ENCODE measurements at places on chromosomes 7 and 10.

- no peak for DNase-seq
Measured at GRCh38 chr7:139860090-139860775, 31.2 kb downstream of the TBXAS1 start.

DNA sequence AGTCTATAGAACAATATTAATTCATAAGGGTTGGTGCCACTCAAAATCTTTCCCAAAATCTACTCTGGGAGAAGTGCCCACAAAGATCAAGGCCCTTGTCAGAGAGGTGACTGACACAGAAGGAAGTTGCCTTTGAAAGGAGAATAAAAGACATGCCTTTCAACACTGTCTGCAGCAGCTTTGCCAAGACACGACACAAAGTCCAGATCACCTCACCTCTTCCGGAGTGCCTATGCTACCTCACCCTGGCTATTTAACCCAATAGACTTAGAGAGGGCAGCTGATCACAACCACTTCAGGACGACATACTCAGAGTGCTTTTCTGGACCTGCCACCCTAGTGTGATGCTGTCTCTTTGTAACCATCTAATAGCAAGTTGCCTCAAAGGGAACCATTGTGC, 49.0 kb upstream of the YAE1 start:
- no peak for DNase-seq

DNA sequence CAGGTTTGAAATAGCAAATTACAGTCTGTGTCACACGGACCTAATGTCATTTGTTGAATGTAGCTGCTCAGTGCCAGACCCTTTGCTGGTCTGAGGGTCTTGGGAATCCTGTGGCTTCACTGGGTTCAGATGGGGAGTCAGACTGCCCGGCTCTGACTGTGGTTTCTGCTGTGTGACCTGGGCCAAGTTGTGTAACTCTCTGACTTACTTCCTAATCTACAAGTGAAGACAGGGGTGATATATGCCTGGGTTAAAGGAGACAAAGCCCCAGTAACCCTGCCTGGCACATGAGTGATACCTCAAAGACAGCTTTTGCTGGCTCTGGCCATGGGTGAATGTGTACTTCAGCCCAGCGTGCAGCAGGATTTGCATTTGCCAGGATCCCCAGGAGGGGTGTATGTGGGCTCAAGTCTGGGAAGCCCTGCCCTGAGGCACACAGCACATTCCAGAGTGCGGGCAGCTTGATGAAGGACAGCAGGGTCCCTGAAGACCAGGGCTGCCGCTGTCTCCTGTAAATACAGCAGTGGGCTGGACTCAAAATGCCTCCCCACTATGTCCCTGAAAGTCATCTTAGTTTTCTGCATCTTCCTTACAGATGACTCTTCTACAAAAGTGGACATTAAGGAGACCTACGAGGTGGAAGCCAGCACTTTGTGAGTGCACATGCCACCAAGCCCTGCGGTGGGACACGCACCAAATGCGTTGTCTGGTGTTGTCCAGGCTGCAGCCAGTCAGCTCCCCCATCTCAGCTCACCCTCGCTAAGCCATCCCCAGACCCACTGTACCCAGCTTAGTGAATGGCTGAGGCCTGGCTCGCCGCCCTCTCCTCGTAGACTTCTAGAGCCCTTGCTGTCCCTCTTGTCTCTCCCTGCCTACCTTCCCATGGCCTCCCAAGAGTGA, 16.4 kb downstream of the NACAD start:
- no peak for DNase-seq

DNA sequence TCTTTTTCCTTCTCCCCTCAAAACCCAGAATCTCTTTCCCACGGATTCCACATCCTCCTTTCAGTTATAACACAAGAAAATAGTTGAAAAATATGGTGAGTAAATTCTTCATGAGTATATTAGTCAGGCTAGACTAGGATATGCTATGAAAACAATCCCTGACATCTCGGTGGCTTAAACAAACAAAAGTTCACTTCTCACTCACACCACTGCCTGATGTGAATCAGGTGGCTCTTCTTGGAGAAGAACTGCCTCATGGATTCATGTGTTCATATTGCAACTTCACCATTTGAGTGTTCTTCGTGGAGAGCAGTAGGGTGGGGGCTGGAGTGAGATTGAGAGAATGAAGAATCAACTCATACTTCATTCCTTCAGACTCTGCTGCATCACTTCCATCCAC, 204.1 kb downstream of the PHF14 start:
- DNase-seq, result no peak

DNA sequence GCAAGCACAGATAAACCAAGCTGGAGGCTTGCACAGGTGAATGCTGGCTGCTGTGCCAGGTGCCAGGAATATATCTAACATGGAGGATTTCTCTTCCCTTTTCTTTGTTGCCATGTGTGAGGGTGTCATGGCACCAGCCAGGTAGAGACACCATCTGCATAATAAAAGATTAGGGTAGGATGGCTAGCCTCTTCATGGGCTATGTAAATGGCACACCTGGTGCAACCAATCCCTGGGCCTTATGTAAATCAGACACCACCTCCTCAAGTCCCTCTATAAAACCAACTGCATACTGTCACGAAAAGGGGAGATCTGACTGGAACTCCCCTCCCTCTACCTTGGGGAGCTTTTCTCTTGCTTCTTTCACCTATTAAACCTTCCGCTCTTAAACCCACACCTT, 322.5 kb upstream of the POM121L12 start:
- DNase-seq, result no peak

GRCh38 chr7:22200238-22200637, 156.7 kb downstream of the RAPGEF5 start:
- no peak for DNase-seq

- DNase-seq, result no peak
Measured at GRCh38 chr7:130966246-130967009, 232.4 kb upstream of the KLF14 start.

GRCh38 chr10:47301833-47302232, 1.8 kb downstream of the GDF10 start:
- no peak for DNase-seq

DNA sequence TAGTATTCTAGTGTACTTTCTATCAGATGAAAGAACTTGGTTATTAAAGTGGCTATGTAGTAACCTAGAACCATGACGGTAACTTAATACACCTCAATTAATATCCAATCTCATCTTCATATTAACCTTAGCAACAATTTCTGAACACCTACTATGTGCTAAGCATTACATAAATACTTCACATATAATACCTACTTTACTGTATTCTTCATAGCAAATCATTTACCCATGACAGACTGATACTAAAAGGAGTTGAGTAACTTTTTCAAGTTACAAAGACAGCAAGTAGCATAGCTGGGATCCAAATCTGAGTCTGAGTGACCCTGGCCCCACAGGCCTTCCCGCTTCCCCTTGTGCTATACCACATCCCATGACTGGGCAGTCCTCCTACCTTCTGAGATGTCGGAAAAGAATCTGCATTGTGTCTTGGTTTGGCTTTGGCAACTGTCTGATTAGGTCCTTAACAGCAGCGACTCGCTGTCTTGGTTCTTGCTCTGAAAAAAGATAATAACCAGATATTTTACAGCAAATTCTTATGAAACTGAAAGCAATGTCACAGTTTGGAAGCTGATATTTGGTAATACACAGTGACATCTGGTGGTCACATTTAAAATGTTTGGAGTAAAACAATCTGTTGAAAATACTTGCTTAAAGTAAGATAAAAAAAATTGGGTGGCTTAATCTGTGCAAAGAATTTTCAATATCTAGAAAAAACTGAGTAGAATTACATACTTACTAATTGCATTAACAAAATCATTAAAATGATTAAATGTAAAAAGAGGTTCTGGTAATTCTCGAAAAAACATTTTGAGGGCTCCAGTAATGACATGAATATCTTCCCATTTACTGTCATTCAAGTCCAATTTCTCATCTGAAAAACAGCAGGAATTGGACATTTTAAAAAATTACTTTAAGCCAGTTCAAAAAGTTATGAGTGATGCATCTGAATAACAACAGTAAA, 120.1 kb downstream of the ARHGAP12 start:
- DNase-seq, result no peak

- no peak for DNase-seq
Measured at GRCh38 chr10:30435073-30435422, 1.1 kb downstream of the MAP3K8 start.

DNA sequence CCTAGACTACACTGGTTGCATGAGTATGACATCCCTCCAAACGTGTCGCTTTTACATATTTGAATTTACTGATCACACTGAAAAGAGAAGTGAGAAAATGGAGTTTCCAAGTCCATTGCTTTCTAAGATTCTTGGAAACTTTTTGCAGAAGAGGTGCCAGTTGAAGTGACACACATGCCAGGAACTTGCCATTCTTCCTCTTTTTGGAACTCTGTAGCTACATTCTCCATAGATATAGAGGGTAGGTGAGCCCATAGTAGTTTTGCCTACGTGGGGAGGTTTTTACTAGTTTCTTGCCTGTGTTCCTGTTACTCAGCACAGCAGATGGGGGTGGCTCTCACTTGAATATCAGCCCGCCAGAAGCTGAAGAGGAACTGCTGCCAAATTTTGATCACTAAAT, 286.6 kb upstream of the NRP1 start:
- no peak for DNase-seq

GRCh38 chr10:14391342-14391741, 60.6 kb upstream of the FRMD4A start:
- DNase-seq, result no peak

- no peak for DNase-seq
Measured at GRCh38 chr7:100655908-100656674, at the start of gene ACTL6B. Gene ACTL6B (minus strand): TSS chr7:100656448. CDS start chr7:100656354, 94 bp downstream.

DNA sequence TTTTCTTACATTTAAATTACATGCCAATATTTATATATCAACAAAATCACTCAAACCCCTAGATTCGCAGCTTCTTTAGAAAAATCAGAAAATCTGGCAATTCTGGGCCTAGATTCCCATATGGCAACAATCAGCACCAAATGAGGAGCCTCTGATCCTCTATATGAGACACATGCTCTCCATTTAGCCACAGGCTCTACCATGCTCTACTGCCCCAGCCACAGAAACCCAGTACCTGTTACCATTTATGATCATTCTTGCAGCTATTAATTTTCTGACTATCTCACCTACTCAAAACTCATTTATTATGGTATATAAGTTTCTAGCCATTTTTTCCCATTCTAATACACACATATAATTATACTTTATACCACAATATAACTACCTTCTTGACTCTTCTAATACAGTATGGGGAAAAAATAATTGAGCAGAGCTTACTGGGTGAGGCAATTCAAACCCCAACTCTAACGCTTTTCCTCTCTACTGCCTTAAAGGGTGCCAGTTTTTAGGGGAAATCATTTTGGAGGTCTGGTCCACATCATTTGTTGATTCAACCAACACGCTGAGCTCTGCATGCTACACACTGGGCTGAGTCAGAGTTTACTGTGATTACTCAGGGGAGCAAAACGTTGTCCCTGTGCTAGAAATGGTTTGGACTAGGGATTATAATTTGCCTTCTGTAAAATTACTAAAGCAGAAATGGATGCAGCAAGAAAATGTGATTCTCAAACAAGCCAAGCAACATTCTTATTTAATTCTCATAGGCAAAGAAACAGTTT, 11.6 kb downstream of the PDLIM1 start:
- no peak for DNase-seq

DNA sequence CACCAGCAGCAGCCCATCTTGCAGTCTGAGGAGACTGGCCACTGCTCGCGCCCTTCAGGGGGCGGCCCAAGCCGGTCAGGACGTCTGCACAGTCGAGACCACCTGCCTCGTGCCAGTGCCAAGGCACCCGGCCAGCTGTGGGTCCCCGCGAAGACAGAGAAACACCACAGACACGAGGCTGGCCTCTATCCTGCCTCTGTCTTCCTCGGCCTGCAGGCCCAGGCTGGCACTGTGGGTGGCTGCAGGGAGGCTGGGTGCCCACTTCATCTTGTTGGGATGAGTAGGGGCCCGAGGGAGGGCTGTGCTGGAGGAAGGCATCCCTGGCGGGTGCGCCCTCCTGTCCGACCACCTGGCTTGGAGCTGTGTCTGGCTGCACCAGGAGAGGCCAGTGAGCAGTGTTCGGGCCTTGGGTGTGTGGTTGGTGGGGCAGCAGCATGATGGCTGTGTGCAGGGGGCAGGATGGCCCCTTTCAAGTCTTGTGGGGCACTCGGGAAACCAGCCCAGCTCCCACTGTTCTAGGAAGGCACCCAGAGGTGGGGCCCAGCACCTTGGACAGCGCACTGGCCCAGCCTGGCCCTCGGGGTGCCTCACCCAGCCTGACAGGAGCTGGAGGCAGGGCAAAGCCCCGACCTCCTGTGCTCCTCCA, 7.3 kb downstream of the DPYSL4 start:
- DNase-seq, result no peak

GRCh38 chr10:33327751-33328150, 6.7 kb downstream of the NRP1 start:
- no peak for DNase-seq

DNA sequence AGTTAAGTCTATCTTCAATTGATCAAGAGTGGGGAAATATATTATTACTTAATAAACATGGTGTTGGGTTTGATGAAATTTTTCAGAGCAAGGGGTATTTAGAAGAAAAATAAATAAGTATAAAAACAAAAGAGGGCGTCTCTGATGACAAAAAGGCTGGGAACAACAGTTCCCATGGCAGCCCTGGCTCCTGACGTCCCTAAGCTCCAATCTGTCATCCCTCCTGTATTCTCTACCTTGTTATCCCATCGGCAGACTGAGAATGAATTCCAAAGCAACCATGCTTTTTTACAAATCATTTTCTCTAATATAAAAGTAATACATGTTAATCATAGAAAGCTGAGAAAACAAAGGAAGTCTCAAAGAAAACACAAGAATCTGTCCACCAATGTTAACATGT, 55.5 kb downstream of the SORBS1 start:
- no peak for DNase-seq

DNA sequence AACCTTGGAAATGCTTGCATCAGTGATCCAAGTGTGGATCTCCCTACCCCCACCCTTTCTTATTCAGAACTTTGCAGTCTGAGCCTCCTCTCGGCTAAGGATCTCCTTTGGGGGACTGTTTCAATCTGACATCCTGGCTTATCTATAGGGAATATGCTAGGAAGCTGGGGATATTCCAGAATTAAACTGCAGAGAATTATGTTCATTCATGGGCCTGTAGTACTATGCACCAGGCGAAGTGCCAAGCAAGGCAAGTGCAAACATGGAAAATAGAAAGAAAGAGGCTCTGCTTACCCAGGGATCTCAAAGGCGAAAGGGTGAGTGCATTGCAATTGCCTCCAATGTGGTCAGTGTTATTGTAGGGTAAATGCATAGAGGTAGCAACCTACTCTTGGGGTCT, 96.5 kb downstream of the CACNB2 start:
- DNase-seq, result no peak

DNA sequence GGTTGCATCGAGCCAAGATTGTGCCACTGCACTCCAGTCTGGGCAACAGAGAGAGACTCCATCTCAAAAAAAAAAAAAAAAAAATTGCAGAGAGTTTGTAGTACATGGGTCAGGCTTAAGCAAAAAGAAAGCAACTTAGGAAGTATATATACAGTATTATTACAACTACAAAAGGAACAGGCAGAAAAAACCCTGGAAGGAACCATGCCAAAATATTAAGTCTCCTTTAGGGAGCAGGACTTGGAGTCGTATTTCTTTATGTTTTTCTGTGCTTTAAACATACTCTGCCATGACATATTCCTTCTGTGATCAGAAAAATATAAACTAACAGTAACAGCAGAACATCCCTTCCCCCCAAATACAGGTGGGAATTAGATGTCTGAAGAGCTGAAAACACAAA, 144.4 kb downstream of the CUX1 start:
- no peak for DNase-seq
